ENCODE measurements at places on chromosomes 7 and 10.

GRCh38 chr10:133097961-133098360, 10.2 kb downstream of the ADGRA1 start:
- no peak for DNase-seq

- DNase-seq = no peak
Measured at GRCh38 chr10:97538839-97539238, 33.7 kb upstream of the ANKRD2 start.

DNA sequence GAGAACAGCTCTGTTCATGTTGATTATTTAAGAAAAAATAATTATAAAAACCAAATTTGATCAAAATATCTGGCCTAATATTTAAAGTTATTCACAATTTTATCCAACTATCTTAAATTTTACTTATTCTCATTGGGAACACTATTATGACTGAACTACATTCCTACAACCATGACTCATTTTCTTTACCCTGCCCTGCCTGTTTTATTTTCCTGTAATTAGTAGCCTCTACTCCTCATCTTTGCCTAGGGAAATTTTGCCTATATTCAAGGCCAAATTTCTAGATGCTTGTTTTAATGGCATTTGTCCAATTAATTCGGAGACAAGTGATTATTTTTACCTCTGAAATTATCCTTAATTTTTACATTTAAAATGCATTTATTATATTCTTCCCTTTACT, 289.7 kb upstream of the TMEM229A start:
- no peak for DNase-seq

- no peak for DNase-seq
Measured at GRCh38 chr10:34244756-34245484, 570.2 kb downstream of the PARD3 start.

GRCh38 chr7:150444674-150445365, 5.6 kb upstream of the GIMAP8 start:
- no peak for DNase-seq

- no peak for DNase-seq
Measured at GRCh38 chr7:22267930-22268615, 88.9 kb downstream of the RAPGEF5 start.

- DNase-seq = no peak
Measured at GRCh38 chr7:39527951-39528350, 38.3 kb upstream of the YAE1 start.

DNA sequence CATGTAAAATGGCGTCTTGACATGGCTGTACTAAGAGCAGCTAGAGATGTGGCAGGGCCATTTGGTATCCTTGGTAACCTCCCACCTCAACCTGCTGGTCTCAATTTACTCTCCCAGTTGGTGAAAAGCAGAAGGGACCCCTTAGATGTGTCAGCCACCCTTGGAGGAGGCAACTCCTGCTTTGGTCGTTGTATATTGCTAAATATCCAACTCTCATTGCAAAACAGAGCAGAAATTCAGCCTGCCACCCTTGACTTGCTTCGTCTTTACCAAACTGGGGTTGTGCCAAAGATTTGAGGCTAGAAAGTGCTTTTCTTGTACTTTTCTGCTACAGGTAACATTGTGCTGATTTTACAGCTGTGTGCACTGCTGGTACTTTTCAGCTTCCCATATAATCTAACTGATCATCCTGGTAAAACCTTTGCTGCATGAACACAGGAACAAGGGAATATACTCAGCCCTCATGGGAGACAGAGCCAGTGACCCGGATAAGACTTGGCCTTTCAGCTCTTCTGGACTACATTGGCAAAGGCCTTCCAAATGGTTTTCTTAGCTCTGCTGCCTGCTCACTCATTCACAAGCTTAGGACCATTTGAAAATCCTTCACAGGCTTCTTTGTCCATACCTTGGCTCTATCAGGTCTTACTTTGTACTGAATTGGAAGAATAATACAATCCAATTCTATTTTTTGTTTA, 2.2 kb upstream of the VSTM4 start:
- no peak for DNase-seq

- DNase-seq = no peak
Measured at GRCh38 chr10:68271196-68271882, 39.4 kb upstream of the ATOH7 start.

DNA sequence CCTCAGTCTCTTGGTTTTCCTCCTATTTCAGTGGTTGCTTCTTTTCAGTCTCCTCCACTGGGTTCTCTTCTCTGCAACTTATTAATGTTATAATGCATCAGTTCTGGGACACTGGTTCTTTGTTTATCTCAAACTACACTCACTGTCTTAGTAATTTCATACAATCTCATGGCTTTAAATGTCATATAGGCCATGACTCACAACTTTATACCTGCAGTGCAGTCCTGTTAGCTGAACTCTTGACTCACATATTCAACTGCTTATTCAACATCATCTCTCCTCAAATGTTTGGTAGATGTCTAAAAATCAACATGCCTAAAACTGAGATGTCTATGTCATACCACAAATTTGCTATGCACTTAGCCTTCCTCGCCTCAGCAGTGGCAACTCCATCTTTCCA, 101.2 kb upstream of the PALS2 start:
- no peak for DNase-seq

DNA sequence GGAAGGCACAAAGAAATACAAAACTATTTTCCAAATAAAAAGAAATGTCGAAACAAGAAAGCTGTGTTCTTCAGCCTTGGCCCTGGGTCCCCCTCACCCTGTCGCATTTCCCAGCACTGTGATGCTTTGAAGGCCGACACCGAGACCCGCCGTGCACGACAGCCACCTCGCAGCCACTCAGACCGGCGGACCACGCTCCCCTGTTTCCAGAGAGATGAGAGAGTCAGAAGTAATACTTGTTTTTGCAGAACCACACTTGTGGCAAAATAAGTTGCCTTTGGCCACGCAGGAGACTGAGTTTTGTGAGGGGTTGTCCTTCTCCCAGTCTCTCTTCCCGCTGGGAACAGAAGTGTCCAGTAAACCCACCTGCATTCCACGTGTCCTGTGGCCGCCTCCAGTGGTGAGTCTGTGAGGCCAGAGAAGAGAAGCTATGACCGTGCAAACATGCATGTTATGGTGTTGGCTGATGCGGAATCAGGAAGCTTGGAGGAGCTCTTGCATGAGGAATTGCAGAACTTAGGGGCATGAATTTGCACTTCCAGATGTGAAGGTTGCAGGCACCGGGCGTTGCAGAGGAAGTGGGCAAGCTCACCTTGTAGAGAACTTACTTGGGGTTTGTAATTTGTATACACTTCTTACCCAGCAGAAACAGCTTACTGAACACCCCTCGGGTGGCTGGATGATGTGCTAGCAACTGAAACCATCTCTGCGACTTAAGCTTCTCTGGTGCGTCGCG, 194.5 kb downstream of the EBF3 start:
- DNase-seq = no peak

DNA sequence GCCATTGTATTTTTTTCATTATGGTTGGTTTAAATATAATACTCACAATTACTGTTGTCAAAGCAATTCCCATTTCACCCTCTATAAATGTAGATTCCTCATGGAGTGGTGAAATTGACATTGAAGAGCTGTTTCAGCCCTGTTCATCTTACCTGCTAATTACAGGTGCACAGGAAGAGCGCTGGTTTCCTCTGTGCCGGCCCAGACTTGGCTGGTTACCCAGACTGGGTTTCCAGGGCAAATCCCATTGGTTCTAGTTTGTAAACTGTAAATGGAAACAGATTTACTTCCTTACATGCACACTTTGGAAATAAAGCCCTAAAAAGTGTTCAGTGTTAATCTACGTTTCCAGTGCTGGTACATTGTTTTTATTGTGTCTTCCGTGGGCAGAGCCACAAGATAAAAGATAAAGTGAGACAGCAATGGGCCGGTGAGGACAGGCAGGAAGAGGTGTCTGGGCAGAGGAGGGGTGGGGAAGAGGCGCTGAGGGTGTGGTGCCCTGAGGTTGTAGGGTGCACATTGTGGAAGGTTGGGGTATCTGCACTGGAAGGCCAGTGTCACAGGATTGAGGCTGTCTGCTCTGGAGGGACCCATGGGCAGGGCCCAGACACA, 71.6 kb upstream of the ZPBP start:
- no peak for DNase-seq

- peak; percentile 25 for DNase-seq
Measured at GRCh38 chr7:152617056-152617455, 58.9 kb downstream of the XRCC2 start.

GRCh38 chr7:696812-697551, 29.5 kb upstream of the DNAAF5 start:
- DNase-seq = no peak

DNA sequence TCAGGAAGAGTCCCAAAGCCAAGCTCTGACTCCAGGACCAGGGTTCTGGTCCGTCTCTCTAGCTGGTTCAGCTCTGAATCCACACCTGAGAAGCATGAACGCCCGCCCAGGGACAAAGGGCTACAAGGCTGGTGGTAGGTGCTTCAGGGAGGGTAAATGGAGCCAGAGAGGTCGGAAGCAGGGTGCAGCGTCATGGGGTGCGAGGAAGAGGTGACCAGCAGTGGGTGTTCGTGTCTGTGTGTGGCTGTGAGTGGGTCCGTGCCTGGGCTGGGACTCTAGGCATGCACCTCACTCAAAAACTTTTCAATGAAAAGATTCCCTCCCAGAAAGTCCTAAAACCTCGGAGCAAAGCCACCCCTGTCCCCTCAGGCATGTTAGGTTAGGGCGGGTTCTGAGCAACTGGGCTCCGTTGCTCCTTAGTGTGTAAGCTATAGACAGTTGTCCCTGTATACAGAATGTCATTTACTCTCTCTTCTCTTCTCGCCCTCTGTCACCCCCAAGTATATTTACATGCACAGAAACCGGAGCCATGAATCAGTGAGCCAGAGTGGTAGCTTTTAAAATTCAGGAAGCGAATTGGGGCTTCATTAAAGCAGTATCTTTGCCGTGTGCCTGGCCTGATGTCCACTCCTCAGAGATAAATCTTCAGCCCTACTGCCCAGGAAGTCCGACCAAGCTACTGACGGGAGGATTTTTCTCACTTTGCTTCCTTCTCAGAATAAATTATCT, 12.3 kb upstream of the GATA3 start:
- DNase-seq = no peak

GRCh38 chr10:133444342-133445267, 9.1 kb upstream of the SCART1 start:
- DNase-seq = no peak

- no peak for DNase-seq
Measured at GRCh38 chr10:89873055-89873454, 171.7 kb downstream of the KIF20B start.

- DNase-seq = no peak
Measured at GRCh38 chr10:86523348-86523747, 1.8 kb upstream of the WAPL start.

- no peak for DNase-seq
Measured at GRCh38 chr7:149607683-149608082, 110.1 kb upstream of the ZNF746 start.

DNA sequence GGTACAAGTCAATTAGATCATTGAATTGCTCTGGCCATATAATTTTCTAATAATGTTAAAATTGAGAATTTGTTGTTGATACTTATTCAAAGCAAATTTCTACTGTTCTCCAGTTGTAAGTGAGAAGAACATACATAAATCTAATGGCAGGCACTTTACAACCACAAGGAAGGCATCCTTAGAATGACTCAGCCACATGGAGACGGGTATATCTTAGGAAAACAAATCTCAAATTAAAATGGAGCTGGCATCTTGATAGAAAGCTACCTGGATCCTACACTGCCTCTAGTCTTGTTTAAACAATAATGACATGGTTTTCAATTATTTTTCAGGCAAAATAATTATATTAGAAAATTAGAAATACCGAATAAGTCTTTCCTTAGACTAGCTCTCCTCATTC, 1183.7 kb upstream of the SORCS1 start:
- no peak for DNase-seq

DNA sequence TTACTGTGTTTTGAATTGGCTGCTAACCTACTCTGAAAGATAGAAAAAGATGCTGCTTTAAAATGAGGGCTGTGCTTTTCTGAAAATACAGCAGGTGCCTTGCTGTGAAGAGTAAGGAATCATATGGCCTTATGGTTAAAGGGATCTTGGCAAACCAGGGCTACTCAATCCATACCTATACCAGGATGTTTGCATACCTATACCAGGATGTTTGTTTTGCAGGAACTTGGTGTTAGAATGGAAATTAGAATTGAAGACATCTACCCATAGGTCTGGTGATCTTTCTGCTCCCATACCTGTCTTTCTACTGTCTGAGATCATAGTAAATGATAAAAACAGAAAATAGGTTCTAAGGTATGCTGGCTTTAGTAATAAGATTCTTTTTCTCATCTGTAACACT, 200.2 kb upstream of the C7orf33 start:
- DNase-seq = no peak

DNA sequence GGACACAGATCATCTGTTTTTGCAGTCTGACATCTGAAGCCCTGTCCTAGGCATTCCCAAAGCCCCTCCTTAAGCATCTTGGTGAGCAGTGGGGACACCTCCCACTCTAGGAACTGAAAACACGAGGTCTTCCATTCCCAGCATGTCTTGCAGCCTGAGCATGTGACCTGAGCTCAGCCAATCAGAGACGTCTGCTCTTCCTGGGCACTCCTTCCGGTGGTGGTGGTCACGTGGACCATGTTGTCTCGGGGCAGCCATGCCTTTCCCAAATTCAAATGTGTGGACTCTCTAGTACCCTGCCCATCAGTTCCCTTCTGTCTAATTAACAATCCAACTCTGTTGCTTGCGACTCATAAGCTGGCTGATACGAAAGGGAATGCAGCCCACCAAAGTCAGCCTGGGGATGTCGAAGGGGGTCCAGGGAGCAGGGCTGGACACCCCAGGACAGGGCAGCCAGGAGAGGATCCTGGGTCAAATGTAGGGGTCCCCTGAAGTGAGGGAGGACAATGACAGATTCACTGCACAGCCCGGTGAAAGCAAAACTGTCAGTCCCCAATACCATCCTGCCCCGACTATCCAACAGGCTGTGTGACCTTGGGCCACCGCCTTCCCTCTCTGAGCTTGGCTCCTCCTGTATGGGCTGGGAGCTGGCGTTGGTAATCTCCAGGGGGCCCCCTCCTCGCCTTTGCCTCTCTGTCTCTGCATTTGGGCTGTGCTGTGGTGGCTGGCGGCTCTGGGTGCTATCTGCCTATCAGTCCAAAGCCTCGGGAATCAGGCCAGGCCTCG, 57.4 kb upstream of the BAIAP2L1 start:
- DNase-seq = no peak

DNA sequence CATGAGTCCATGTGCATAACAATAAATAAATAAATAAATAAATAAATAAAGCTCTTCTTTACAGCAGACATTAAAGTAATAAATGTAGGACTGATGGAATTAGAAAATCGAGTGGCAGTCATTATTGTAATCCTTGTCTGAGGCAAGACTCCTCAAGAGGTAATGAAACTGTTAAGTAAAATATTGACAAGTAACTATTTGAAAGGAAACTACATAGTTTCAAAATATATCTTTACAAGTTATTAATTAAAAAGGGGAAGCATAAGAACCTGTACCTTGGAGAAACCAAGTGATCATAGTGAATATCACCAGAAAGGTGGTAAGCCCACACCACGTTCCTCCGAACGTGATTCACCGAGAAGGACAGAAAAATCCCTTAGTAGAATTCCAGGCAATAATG, 285.6 kb upstream of the SORCS1 start:
- DNase-seq = no peak

GRCh38 chr7:47401611-47402570, 180.0 kb downstream of the TNS3 start:
- no peak for DNase-seq

GRCh38 chr7:106720641-106721040, 59.7 kb upstream of the CCDC71L start:
- DNase-seq = no peak

- DNase-seq = no peak
Measured at GRCh38 chr10:88077977-88078376, 214.6 kb downstream of the PTEN start.

Data from inflammatory macrophage treated with lipopolysaccharide for 1 hour (primary cell).